ENCODE measurements at places on chromosomes 4 and X.

GRCh38 chr4:101020956-101021355 is 326.4 kb downstream of the PPP3CA start:
- peak; percentile 77 for DNase-seq

GRCh38 chr4:29553846-29554245 is 1166.3 kb upstream of the PCDH7 start:
- no peak for DNase-seq

DNA sequence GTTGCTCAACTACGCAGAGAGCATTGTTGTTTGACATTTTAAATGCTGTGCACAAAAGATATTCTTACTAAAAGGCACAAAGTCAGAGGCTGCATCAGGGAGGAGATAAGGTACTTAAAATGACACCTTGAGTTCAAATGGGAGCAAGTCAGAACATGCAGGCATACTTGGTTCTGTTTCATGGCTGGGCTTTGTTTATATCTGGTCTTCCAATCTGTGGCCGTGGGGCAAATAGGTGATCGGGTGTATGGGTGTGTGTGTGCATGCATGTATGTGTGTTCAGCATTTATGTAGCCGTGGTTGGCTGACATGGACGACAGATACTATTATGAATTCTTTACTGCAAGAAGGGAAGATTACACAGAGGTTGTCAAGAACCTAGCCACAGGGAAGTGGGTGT is 106.1 kb downstream of the RASL11B start:
- DNase-seq, result no peak

DNA sequence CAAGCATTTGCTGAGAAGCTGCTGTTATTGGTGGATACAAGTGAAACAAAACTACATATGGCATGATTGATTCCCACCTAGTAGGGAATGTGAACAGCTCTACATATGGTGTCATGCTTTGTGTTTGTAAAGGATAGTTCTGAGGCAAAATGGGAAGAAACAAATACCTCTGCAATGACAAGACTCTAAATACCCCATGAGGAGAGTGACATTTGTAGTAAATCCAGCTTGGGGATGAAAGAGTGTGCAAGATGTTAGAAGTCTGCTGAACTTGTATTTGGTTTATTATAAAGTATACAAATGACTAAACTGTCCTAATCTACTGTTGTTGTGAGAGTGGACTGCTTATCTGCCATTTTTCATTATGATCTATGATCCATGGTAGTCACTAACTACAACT is 120.8 kb upstream of the HS3ST1 start:
- no peak for DNase-seq

DNA sequence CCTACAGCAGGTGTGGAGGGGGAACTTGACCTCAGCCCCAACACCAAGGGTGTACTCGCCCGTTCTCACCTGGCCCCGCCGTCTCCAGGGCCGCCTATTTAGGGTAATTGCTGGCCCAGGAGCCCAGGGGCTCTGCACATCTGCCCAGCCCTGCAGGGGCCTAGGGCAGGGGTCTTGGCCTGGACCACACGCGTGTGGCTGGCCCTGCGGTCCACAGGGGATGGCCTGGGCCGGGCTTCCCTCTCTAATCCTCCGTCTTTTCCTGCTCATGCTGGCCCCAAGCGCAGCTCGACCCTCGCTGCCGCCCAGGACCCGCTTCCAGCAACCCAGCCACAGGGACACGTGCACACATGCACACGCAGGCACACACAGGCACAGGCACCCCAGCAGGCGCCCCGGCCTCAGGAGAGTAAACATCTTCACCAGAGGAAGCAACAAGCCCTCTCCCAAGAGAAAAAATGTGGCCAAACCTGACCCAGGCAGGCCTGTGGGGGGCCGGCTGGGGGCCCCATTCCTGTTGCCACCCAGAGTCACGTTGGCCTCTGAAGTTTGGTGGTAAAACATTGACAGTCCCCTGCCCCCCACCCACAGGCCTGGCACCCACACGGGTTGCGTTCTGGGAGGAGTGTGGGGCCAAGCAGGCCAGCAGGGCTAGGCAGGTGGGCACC is 24.6 kb upstream of the FGFR3 start:
- no peak for DNase-seq

GRCh38 chr4:186651624-186652023 is 72.0 kb downstream of the FAT1 start:
- no peak for DNase-seq

- DNase-seq, result peak; percentile 50
Observed at GRCh38 chr4:1249731-1250526, 999 bp upstream of the CTBP1 start.

DNA sequence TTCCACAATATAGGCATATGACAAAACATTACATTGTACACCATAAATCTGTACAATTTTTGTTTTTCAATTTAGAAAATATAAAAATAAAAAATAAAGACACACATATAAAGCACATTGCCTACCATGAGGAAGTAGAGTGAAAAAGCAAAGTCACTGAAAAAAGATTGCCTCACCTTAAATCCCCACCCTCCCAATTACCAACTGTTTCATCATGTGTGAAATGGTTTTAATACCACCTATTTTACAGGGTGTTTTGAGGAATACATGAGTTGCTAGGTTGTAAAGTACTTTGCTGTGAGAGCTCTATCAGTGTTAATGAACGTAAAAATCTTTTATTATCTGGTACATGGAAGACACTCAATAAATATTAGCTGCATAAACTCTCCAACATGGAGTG is 373.6 kb upstream of the NDST3 start:
- DNase-seq, result no peak

DNA sequence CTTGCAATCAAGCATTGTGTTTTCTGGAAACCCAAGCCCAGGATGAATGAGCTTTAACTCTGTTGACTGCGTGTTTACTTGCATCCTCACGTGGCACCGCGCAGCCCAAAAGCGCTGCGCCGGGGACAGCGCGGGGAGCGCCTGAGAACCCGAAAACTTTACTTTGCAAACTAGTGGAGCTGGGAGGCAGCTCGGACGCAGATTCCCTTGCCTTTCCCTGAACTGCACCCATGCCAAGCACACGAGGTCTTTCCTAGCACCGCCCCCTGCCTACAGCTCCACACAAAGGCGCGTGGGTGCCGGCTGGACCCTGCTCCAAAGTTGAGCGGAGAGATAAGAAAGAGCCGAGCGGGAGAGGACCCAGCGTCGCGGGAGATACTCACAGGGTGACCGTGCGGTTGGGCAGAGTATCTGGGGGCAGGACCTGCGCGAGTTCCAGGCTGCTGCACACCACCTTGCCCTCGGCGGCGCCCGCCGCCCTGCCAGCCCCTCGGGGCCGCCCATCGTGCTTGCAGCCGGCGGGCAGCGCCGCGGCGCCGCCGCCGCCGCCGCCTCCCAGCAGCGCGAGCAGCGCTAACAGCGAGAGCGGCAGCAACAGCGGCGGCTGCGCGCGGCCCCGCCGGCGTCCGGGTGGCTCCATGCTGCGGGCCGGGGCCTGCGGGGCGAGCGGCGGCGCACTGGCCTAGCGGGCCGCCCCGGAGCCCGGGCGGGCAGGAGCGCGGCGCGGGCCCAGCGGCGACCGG is 550 bp downstream of the ADGRA3 start:
- no peak for DNase-seq

- no peak for DNase-seq
Observed at GRCh38 chr4:113384600-113384999, 335.1 kb downstream of the ANK2 start.

DNA sequence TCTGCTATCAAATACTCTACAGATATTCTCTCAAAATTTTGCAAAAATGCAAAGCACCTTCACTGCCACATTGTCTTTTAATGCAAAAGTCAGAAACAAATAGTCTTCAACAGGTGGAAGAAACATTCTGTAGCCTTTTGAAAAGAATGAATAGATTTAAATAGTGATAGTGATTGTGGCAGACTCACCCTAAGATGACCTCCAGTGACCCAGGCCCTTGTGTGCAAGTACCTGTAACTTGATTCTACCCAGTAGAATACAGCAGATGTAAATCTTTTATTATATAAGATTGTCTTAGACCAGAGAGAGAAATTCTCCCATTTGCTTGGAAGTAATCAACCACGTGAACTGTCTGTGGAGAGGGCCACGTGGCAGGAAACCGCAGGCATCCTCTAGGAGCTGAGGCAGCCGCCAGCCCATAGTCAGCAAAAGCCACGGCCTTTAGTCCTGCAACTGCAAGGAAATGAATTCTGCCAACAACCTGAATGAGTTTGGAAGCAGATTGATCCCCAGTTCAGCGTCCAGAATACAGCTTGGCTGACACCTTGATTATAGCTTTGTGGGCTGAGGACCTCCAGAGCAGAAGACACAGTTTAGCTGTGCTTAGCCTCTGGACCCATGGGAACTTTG is 272.5 kb downstream of the ARHGAP10 start:
- DNase-seq, result no peak

DNA sequence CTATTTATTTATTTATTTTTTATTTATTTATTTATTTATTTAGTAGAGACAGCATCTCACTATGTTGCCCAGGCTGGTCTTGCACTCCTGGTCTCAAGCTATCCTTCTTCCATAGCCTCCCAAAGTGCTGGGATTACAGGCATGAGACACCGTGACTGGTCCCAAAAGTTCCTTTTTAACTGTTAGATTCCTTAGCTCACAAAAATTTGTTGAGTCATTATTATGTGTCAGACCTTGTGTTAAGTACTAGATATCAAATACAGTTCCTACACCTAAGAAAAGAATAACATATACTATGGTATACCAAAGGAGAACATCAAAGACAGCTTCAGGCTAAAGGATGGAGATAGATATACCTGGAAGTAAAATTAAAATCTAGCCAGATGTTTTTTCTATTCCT is 11.6 kb downstream of the FGA start:
- DNase-seq, result no peak

DNA sequence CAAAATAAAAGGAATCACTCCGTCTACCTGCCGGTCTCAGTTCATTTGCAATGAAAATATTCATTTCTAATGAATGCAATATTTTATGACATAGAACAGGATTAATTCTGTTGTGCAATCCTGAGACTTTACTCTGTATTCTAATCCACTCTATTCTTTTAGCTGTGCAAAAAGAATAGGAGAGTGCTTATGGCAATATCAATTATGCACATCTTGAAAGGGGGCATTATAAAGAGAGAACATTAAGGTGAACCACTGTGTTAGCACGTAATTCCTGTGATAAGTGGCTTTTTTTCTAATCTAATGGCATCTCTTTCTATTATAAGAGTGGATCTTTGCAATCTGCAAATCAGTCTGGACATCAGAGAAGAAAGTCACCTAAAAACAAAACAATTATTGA is 99.5 kb downstream of the KCNIP4 start:
- no peak for DNase-seq

DNA sequence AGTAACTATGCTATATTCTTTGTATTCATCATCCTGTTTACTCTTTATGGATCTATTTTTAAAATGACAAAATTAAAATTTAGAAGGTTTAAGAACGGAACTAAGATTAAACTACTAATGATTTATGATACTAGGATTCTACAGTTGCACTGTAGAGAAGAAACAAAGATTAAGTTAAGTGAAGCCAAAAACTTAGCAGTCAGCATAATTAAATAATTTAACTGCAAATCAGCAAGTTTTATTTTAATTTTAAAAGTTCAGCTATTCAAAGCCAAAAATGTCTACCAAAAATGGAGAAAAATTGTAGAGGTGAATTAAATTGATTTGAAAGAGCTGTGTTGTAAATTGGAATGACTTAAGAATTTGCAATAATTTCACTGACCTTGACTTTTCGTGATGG is 30.8 kb downstream of the NDST4 start:
- no peak for DNase-seq

GRCh38 chrX:23978491-23978890 is 48.5 kb downstream of the KLHL15 start:
- DNase-seq, result no peak

GRCh38 chr4:150938873-150939499 is 76.1 kb downstream of the LRBA start:
- no peak for DNase-seq

- no peak for DNase-seq
Observed at GRCh38 chr4:165199286-165199685, 8.1 kb upstream of the KLHL2 start.

- DNase-seq, result no peak
Observed at GRCh38 chr4:40940756-40941155, 191.0 kb downstream of the NSUN7 start.

DNA sequence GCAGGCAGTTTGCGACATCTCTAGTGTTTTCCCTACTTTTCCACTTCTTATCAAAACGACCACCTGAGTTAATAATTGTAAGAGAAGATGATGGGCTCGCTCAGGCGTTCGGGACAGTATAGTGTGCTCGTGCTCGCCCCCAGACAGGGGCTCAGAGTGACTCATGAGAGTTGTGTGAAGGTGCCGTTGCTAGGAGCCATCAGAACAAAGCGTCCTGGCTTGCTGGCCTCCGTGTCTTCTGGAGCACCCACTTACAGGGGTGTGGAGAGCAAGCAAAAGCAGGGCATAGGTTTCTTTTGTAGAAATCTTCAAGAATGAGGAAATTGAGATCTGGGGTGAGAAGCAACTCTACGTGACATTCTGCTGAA is 73.0 kb upstream of the ADGRG2 start:
- DNase-seq, result peak; percentile 1

GRCh38 chrX:41257801-41258200 is 76.2 kb upstream of the DDX3X start:
- no peak for DNase-seq

GRCh38 chrX:67544281-67545035 is 637 bp downstream of the AR start:
- no peak for DNase-seq
